T-helper 1 cell treated with Interleukin-12 subunit alpha and Interleukin-12 subunit beta and Interleukin-4 antibody, amounts not matched to agents 30 ng/mL and 1 ng/mL, for 36 hours (primary cell): ENCODE measurements at places on chromosomes 16 and 17. TPM values are rescaled to one million over a fixed set of nuclear protein-coding genes. Genes with fewer than 3 reads are reported as not detected.

KLHL11 gene
- 15.5 TPM in 2 replicates for total RNA-seq

TMC8 gene
- 411 and 412 TPM in 2 replicates for total RNA-seq

LGALS9 gene
- 141 and 145 TPM in 2 replicates for total RNA-seq

ITPRIPL2 gene
- 12.9 and 13.7 TPM in 2 replicates for total RNA-seq

RPL26 gene
- total RNA-seq, result 1,712 and 1,733 TPM in 2 replicates

CA7 gene
- not detected in 2 replicates for total RNA-seq

P2RX5 gene
- total RNA-seq, result 216 and 220 TPM in 2 replicates
